Adipocyte (in vitro differentiated cells): ENCODE measurements at places on chromosomes 4 and X.

DNA sequence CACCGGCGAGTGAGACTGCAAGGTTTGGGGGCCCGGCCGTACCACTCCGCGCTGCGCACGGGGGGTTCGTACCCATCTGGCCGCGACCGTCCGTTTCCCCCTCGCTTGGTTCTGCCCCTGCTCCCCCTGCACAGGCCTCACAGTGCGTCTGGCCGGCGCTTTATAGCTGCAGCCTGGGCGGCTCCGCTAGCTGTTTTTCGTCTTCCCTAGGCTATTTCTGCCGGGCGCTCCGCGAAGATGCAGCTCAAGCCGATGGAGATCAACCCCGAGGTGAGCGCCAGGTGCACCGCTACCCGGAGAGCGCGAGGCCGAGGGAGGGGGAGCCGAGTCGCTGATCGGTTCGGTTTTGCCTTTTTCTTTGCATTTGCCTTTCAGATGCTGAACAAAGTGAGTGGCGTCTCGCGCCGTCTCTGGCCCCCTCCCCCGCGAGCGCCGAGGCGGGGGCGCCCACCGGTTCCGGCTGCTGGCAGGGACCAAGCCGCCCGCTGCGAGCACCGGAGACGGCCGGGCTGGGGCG, at the start of gene UCHL1:
UCHL1 (plus strand) TSS at position 189 of the 517 bp plus-strand sequence; CDS start at position 238, 49 bp downstream.
- DNase-seq, result peak; percentile 93

- no peak for DNase-seq
Measured at GRCh38 chr4:187227907-187228704, 504.4 kb upstream of the FAT1 start.

DNA sequence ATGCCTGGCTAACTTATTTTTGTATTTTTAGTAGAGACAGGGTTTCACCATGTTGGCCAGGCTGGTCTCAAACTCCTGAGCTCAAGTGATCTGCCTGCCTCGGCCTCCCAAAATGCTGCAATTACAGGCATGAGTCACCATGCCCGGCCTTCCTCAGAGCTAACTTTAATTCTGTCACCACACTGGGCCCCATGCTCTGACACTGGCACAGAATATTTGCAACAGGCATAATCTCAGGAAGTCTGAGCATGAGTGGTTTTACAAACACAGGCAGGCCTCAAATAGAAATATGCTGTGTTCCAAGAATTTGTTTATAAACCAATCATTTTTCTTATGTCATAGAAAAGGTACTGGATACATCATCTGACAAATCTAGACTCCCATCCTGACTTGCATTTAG, 32.7 kb upstream of the FAM9C start:
- peak; percentile 53 for DNase-seq

DNA sequence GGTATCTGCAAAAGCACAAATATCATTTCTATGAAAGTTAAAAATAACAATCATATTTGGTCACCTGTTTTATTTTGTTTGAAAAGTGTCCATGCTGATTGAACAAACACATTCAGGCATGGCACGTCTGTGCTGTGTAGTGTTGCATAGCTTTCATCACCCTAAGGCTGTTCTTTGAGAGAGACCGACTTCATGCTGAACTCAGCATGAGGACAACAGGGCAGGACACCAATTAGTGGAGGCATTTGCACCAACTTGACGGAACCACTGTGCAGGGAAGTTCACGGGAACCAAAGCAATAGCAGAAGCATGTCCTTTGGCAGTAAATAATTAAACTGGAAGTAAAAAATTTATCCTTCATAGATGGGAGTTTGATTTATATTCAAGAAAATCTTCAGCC, 158.4 kb upstream of the SLC7A11 start:
- no peak for DNase-seq
